ENCODE measurements at places on chromosomes 16 and 17.

DNA sequence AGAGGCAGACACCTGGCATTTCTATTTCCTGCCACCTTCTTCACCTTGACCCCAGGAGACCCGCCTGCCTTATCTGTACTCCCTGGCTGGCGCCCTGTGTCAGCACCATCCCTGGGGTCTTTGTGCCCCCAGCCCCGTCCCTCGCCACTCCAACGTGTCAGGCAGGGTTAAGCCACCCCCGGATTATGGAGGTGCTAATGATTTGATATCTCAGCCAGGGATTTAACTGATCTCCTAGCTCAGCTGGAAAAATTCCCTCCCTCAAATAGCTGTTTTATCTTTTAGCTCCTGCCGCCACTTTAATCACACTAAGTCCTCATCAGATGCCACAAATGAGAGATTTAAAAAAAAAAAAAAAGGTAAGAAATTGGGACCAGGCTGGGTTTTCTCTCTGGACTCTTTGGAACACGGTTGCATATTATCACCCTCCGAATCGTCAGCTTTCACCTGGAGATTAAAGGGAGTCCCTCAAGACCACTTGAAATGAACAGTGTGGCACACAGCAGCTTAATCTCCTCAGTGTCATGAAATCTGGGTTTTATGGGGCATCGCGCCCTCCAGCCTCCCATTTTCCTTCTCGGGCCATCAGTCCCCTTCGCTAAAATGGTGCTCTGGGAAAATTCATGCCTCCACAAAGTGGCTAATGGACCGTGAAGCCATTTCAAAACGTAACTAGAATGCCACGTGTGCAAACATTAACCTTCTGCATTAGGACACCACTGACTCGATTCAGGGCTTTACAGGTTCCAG lies 26.2 kb upstream of the WFDC1 start:
- DNase-seq: peak; percentile 51

DNA sequence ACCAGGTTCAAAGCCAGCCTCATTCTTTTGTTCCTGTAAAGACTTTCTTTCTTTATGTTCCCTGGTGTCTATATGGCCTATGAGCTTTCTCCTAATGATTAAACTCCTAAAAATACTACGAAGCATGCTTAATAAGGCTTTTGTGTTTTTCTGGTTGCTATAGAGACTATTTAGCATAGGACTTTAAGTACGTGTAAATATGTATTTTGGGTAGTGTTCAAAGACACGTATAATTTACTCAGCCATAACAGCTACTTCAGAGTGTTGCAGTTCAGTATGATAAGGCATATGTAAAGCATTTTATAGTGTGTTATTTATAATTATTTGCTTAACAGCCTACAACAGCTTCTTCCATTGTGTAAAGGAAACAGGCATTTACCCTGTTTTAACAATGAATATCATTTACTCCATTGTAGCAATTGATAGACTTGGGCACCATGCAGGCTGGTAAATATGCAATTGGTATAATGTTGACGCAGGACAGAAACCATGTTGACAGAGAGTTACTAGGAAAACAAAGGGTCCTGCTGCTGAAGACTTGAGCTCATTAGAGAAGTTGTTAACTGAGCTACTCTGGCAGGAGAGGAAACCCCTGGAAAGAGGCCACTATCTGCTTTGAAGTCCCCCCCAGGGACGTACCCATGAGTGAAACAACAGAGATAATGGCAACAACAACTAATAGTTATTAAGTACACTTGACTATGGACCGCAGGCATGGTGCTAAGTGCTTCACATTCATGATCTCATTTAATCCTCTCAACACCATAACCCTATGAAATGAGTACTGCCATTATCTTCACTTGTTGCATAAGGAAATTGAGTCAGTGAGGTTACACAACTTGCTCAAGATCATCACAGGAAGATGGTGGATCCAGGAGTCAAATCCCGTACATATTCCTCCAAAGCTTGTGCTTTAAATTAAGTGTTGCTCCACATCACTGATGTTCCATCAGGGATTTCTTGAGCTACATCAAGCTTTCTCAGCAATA lies 342.2 kb upstream of the DYNLRB2 start:
- peak; percentile 56 for DNase-seq

- DNase-seq: no peak
These were observed 1.5 kb downstream of the ATPAF2 start for GRCh38 chr17:18037486-18037885.

DNA sequence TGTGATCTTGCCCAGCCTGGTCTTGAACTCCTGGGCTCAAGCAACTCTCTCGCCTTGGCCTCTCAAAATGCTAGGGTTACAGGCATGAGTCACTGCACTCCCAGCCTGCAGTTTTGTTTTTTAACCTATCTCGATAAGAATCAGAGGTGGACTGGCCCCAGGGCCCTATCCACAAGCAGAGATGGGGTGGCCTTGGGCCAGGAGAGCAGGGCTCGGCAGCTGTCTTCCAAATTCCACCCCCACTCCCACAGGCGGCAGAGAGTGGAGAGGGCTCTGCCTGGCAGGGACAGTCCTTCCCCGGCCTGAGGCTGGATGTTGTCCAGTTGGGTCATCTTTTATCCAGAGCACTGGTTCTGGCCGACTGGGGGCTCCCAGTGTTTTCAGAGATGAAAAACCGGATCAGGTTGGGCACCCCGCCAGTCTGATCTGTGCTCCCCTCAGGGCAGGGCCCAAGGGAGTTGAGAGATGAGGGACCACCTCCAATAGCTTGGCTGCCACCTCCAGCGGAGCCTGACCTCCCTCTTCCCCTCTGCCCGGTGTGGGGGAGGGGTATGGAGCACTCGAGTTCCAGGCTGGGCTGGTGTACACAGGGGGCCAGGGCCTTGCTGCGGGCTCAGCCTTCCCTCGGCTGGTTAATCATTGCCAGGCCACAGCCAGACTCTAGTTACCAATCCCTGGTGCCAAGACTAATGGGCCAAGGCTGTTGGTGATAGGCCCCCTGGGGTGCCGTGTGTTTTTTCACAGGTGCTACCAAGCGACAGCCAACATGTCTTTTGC lies 30.3 kb upstream of the MYO15B start:
- peak; percentile 26 for DNase-seq

- DNase-seq: peak; percentile 21
These were observed at the start of gene WFIKKN2 for GRCh38 chr17:50835301-50836234. TSS of gene WFIKKN2 (plus strand) at chr17:50835586. CDS start at chr17:50835938, 352 bp downstream.

DNA sequence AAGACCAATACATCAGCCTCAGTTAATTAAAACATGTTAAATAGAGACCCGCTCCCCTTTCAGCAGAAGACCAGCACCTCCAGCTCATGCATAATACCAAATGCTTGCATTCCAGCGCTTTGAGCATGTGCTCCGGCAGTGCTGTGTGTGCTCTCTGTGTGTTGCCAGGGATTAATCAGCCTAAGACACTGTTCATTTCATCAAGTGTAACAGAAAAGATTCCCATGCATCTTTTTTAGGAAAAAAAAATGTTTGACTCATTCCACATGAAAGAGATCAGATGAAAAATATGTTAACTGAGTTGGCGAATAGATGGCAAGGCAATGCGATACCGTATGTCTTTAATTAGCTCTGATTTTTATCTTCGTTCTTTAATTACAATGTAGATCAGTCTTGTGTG lies 187.6 kb downstream of the RPTOR start:
- DNase-seq: peak; percentile 88

- DNase-seq: no peak
These were observed 2227.7 kb downstream of the TP53TG3F start for GRCh38 chr16:35687071-35687470.

- DNase-seq: no peak
These were observed 45.8 kb downstream of the IRF8 start for GRCh38 chr16:85944572-85945423.

- no peak for DNase-seq
These were observed 55.9 kb downstream of the SDK2 start for GRCh38 chr17:73588301-73588846.

GRCh38 chr17:78977997-78978973 lies 1.4 kb downstream of the LGALS3BP start:
- no peak for DNase-seq

DNA sequence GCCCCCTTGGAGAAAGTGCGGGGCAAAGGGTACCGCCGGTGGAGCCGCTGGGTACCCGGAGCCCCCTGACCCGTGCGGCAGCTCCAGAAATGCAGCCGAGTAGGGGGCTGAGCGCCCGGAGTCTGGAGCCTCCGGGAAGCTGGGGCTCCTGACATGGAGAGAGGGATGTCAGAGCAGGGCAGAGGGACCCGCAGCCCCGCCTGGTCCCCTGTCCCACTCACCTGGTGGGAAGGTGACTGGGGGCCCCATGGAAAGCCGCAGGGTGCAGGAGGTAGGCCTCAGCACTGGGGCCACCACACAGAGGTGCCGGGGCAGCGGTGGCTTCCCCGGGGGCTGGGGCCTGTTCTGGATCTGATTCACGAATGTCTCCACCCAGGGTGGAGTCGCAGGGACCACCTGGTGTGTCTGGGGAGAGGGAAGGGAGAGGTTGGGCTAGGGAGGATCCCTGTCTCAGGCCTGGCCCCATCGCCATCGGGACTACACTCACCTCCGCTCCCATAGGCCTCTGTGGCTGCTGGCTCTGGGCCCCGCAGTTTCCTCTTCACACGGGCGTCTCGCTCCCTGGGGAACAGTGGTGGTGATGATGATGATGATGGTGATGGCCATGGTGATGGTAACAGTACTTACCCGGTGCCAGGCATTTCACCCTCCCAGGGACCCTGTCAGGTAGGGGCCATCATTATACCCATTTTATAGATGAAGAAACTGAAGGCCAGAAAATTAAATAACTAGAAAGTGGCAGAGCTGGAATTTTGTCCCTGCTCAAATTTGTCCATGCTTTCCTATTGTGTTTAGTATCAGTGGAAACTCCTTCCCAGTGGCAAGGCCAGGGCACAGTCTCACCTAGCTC lies 5.2 kb downstream of the TBX6 start:
- DNase-seq: no peak

- no peak for DNase-seq
These were observed 97.4 kb upstream of the ZFHX3 start for GRCh38 chr16:73145166-73145880.

GRCh38 chr17:76502341-76503211 lies 1.4 kb upstream of the RHBDF2 start:
- no peak for DNase-seq

DNA sequence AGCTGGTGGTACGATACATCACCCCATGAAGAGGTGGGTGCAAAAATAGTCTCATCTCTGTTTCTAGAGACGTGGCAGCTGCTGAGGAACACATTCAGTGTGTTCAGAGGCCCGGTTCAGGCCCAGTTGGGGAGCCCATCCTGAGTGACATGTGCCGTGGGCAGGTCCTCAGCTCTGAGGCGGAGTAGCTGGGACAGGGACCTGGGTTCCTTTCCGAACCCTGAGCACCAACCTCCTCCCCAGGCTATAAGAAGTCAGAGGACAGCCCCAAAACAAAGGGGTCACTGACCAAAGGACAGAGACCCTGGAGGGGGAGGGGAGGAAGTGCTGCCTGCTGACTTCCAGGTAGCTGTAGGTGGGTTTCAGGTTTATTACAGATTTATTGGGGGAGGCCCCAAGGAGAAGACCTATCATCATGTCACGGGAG lies 5.1 kb downstream of the LDHD start:
- no peak for DNase-seq

DNA sequence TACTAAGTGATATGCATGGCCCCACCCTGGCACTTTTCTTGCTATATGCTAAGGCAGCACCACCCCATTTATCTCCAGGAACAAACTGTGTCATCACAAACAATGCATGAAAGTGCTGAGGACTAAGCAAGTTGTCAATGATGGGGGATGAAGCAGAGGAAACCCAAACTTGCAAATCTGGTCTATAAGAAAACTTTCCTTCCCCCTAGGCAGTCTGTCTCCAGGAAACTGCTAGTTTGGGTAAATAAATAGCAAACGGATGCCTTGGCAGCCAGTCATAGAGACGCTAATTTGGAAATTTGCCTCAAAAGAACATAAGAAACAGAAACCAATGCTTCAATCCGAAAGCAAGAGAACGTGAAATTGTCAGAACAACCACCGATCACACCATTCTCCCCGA lies 5.6 kb upstream of the HSBP1 start:
- DNase-seq: peak; percentile 37

- DNase-seq: no peak
These were observed 521.8 kb downstream of the KCNJ2 start for GRCh38 chr17:70691150-70691549.

DNA sequence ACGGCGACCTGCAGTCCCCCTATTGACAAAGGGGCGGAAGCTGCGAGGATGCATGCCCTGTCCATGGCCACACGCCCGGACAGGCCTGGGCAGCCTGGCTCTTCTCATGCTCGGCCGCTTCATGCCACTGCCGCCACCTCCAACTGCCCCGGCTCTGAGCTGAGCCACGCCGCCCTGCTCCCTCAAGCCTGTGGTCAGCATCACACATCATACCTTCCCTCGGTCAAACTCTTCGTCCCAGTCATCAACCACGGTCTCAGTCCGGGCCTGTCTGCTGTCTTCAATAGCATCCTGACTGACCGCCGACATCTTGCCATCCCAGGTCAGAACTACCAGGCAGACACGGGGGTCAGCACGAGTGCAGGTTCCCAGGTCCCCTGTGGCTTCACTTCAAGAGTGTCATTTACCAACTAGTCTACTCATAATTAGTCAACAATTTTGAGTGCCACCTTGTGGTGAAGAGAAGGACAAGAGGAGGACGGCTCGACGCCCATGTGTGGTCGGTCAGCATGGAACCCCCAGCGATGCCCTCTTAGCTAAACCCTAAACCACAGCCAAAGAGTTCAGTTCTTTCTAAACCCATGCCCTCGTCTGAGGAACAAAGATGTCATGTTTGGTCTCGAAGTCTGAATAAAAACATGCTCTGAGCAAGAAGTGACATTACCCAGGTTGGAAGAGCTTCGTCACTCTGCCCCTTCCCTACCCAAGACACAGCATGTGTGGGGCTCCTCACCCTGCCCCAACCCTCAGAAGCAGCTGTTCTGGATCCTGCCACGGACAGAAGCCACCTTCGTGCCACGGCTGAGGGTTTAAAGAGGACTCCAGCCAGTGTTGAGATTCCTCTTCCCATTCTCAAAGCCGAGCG lies 16.9 kb upstream of the CYTH1 start:
- DNase-seq: no peak

GRCh38 chr17:5418858-5419355 lies 555 bp downstream of the NUP88 start:
- DNase-seq: no peak

GRCh38 chr16:85901773-85902365 lies 2.9 kb downstream of the IRF8 start:
- DNase-seq: no peak

GRCh38 chr17:17372856-17373520 lies 69.8 kb downstream of the NT5M start:
- DNase-seq: no peak

- DNase-seq: no peak
These were observed 96.2 kb downstream of the PGS1 start for GRCh38 chr17:78474614-78475146.

DNA sequence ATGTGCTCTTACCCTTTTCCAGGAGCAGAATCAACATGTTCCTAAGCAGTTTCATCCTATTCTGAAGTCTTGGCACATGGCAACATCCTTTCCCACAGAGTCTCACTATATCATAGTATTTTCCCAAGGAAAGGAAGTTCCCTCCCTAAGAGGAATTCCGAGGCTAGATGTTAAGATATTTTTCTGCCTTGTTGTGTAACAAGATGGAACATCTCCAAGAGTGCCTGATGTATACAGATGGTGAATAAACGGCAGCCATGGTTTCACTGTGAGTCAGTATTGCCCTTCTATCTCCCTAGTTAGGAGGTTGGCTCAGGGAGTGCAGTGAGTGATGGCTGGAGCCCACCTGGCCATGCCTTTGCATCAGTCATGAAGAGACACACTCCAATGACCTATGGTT lies 48.2 kb downstream of the SPACA3 start:
- DNase-seq: no peak
